ENCODE measurements at places on chromosomes 6 and 20.

- DNase-seq, result no peak
Measured at GRCh38 chr6:154868143-154868594, 126.9 kb upstream of the TIAM2 start.

GRCh38 chr6:67535946-67536345 is 1099.1 kb upstream of the ADGRB3 start:
- DNase-seq, result no peak

- no peak for DNase-seq
Measured at GRCh38 chr20:64228751-64229506, 26.6 kb upstream of the PCMTD2 start.

GRCh38 chr6:154157082-154157481 is 118.0 kb downstream of the OPRM1 start:
- DNase-seq, result no peak

DNA sequence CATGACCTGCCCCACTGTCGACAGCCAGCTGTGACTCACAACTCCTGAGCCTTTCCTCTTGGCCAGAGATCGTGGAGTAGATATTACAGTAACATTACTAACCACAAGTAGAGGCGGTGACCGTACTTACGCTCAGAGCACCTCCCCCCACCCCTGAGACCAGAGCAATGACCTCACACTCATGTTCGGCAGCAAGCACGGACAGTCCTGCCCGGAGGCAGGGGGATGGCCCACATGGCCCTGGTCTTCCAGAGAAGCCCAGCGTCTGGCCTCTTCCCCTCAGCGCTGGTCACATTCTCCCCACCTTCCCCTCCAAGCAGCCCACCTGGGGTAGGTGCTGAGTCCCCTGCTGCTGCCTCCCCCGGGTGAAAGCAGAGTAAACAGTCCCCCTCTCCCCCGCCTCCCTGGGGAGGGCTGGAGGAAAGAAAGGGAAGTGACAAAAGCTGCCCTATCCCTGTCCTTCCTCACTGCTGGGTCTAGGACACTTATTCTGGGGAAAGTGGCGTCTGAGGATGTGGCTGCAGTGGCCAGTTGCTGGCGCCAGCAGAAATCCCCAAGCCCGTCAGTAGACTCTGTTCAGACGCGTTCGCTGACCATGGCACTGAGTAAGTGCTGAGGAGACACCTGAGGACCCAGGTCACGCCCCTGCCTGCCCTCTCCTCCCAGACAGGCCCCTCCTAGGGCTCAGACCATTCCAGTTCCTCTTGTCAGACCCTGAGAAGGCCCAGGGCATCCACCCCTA is 68.5 kb downstream of the MRPL14 start:
- no peak for DNase-seq

Measured in activated CD4-positive, alpha-beta T cell treated with anti-CD3 and anti-CD28 coated beads for 24 hours (primary cell).